ENCODE measurements at places on chromosomes 2 and 18.

DNA sequence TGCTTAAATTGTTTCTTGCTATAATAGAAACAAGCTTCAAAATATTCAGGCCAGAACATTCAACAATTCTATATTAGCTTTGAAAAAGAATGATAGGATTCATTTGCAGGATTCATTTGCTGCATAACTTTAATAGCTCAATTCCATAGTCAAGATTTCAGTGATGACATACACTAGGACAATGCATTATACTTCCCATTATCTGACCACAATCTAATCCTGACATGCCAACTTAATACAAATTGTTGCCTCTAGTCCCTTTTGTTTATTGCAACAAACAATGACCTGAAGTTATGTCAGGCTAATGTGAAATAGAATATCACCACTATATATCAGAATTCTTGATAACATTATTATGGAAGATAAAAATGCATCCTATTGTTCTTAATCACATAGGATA lies 169.4 kb downstream of the DNAH7 start:
- no peak for DNase-seq

- DNase-seq, result no peak
These were observed 59.7 kb upstream of the ZC3H15 start for GRCh38 chr2:186426153-186427016.

GRCh38 chr18:68623342-68623741 lies 91.6 kb downstream of the TMX3 start:
- peak; percentile 71 for DNase-seq

- no peak for DNase-seq
These were observed 160.5 kb downstream of the ZFP36L2 start for GRCh38 chr2:43065871-43066270.

- no peak for DNase-seq
These were observed 68.3 kb downstream of the TNS1 start for GRCh38 chr2:217934321-217935131.

DNA sequence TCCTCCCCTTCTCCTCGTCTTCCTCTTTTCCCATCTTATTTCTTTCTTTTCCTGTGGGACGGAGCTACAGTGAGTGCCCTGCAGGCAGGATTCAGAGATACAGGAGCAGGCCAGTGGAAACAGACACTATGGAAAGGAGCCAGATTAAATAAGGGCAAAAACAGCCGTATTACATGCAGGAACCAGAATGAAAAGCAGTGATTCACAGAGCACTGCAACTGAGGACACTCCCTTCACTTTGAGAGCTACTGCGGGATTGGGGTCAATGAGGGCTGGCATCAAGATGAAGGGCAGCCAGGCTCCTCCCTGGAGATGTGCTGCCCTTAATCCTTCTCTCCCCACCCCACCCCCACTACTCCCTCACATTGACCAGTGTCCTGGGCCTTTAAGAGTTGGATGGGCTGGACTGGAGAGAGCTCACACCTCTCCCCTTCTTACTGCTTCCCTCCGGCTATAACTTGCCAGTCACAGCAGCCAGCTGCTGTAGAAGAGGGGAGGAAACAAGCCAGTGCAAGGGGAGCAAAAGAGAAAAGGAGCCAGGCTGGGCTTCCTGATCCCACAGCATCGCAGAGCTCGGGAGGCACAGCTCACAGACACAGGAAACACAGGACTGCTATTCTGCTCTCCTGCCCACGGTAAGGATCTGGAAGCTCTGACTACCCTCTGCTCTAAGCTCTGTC lies at the start of gene PLCD4:
Gene PLCD4 (plus strand): TSS at position 464 of the 680 bp plus-strand sequence. CDS start 7,841 bp downstream, outside the sequence.
- no peak for DNase-seq

DNA sequence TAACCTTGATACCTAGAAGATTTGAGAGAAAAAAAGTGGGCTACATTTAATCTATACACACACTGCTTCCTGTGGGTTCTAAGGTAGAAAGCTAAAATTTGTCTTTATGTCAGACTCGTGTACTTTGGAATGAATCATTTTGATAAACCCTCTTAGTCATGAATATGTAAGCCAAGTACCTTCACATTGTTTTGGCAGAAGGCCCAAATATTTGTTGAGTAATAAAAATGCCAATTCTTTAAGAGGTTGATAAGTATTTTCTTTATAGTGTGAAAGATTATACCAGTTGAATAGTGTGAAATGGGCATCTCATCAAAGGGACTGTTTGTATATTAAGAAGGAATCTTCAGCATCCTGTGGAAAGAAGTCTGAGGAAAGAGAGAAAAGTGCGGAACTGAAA lies 1464.7 kb upstream of the ZEB2 start:
- no peak for DNase-seq

- DNase-seq, result no peak
These were observed 6.0 kb downstream of the DIPK1C start for GRCh38 chr18:74451148-74451547.

- no peak for DNase-seq
These were observed 116.1 kb upstream of the GPC1 start for GRCh38 chr2:240319221-240319854.

GRCh38 chr2:177285892-177286715 lies 21.6 kb upstream of the NFE2L2 start:
- no peak for DNase-seq

DNA sequence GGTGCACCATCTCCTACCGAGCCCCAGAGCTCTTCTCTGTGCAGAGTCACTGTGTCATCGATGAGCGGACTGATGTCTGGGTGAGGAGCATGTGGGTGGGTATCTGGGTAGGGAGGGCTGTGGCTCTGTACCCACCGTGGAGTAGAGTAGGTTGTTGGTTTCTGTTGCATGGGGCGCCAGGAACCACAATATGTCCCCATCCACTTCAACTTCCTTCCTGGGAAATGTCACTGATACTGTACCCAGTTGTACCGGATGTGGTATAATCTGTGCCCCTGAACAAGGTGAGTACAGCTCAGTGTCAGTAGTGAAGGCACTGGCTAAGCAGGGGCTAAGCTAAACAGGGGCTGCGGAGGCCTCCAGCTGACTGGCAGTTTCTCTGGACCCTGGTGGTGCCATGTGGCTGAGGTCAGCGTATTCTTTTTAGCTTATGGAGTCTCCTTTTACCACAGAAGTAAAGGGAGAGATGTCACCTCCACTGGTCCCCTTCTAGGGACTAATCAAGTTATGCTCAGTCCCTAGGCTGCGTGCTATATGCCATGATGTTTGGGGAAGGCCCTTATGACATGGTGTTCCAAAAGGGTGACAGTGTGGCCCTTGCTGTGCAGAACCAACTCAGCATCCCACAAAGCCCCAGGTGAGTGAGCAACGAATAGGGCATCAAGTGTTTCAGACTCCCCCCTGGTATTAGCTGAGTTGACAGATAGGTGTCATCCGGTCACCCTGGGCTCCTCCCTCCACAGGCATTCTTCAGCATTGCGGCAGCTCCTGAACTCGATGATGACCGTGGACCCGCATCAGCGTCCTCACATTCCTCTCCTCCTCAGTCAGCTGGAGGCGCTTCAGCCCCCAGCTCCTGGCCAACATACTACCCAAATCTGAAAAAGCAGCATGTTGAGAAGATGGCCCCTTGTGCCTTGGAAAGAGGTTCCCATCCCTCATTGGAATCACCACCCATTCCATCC lies 2.7 kb downstream of the STK16 start:
- DNase-seq, result no peak

DNA sequence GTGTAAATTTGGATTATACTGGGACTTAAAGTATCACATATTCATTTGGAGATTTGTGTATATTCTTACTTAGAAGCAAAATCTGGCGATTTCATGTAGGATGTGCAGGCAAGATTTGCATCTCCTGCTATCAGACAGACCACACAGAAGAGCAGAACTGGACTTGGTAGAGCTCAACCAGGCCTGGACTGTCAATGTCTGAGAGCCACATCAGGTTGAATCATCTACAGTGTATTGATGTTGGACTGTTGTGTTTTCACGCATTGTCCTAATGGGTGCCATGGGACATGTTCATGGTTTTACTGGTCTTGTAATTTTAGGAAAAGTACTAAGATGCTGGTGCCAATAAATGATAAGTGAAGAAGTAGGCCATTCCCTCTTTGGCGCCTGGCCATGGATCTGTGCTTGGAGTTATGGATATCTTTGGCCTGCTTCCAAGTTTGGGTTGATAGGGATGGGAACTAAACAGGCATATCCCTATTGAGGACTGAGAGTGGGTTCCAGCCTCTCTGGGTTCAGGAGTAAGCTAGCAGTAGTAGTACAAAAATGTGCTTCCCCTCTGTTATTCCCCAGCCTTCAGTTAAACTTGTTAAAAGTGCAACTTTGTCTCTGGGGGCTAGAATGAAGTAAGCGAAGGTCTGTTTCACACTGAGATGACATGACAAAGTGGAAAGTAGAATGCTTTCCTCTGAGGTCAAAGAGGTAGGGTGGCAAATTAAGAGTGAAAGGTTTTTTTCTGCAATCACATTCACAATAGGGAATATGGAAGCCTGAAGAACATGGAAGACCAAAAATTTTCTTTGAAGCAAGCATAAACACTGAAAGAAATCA lies 49.2 kb upstream of the NEMP2 start:
- no peak for DNase-seq

GRCh38 chr18:64800151-64800550 lies 651.3 kb upstream of the LINC00305 start:
- DNase-seq, result no peak

DNA sequence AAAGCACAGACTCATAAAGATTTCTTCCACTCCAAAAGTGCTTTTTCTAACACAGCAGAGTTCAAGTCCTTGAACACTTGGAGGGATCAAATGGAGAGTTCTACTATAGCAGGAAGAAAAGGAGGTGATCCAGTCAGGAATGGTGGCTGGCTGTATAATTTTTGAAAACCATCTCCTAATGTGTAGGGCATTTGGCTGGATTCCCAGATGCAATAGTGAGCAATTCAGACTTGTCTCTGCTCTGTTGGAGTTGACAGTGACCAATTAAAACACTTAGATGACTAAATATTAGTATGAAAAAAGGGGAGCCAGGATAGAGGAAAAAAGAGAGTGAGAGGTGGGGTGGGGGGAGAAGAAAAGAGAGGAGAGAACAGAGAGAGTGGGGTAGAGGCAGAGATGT lies 5.3 kb upstream of the G6PC2 start:
- DNase-seq, result no peak

- no peak for DNase-seq
These were observed 526.7 kb upstream of the SETBP1 start for GRCh38 chr18:44153981-44154380.

DNA sequence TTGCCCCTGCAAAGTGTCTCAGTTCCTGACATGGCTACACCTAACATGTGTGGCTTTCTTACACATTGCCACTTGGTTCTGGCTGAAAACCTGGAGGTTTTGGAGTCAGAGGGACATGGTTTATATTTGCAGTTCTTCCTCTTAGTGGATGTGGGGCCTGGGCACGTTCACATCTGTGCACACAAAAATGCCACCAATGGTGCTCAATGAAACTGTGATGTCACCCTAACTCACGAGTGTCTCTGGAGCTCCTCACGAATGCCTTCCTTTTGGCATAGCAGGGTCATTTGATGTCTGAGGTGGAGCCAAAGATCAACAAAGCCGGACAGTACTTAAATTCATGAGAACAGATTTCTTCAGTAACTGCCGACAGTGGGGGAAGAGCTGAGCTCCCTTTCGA lies 231.7 kb upstream of the HS6ST1 start:
- DNase-seq, result no peak

- DNase-seq, result no peak
These were observed 198.7 kb downstream of the MEIS1 start for GRCh38 chr2:66633631-66634030.

DNA sequence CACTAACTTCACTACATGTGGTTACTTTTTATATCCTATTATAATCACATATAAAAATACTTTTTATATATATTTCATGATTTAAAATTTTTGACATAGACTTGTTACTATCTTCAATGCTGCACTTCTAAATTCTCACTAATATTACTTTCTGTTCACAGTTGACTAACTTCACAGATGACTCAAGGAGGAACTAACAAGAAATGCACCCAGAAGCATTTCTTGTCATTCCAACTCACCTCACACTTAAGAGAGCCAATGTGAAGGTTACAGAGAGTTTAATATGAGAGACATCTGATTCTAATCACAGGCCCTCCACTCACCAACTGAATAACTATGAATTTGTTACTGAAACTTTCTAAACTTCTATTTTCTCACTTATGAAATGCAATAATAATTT lies 399.8 kb upstream of the SLC8A1 start:
- DNase-seq, result no peak

DNA sequence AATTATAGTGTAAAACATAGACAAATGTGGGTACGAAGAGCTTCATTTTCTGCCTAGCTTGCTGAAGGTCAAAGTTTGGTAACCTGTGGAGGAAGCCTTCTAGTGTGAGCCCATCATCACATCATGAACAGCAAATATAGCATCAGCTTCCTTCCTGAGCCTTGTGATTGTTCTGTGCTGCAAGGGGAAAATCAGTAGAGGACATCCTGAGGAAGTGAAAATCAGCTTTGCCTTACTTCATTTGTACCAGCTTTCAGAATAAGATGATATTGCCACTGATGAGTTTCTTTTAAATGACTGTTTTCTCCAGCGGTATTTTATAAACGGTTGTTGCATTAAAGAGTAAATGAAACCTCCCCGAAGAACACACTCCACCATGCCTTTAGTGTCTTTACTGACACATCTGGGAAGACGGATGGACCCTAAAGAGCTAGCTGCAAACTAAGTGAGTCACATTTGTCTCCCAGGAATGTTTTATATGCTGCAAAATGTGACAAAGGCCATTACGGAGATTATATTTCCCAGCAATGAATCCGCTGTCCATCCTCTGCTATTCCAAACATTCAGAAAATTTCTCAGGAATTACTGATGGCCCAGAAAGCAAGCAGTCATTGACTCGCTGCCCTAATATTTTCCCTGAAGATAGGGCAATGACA lies 1272.8 kb downstream of the SUCLG1 start:
- no peak for DNase-seq

- DNase-seq, result no peak
These were observed 9.5 kb downstream of the KCNG2 start for GRCh38 chr18:79806976-79807841.

DNA sequence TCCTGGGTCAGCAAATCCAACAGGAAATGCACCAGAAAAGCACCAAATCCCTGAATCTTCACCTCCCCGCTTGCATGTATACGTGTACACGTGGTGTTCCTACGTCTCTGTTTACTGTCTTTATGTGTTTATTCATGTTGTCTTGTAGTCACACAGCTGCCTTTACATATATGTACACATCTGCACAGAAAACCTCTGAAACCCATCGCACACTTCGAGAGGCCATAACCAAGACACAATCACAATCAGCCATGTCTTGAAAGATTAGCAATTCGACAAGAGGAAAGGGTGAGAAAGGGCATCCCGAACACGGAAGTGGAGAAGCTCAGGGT lies 98.1 kb downstream of the PLB1 start:
- DNase-seq, result no peak

DNA sequence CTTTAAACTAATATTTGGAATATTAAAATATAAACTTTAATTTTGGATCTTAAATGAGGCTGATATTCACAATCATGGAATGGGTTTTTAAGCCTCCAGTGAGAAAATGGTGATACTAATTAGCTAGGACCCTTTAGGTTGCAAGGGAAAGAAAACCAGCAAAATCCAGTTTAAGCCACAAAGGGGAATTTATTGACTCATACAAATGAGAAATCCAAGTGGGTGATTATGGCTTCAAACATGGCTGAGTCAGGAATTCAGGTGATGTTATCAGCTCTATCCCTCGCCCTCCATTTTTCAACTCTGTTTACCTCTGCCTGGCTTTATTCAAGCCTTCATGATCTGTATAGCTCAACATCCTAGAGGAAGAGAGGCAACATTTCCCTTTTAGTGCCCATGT lies 75.3 kb upstream of the DLX2 start:
- no peak for DNase-seq

GRCh38 chr2:138499684-138500083 lies 1.9 kb upstream of the SPOPL start:
- no peak for DNase-seq
